Stimulated activated CD8-positive, alpha-beta memory T cell treated with anti-CD3 and anti-CD28 coated beads, Interleukin-12 subunit alpha, Interleukin-12 subunit beta, amount 100 ng/mL, for 4 hours (primary cell): ENCODE measurements at places on chromosomes 7 and 10.

DNA sequence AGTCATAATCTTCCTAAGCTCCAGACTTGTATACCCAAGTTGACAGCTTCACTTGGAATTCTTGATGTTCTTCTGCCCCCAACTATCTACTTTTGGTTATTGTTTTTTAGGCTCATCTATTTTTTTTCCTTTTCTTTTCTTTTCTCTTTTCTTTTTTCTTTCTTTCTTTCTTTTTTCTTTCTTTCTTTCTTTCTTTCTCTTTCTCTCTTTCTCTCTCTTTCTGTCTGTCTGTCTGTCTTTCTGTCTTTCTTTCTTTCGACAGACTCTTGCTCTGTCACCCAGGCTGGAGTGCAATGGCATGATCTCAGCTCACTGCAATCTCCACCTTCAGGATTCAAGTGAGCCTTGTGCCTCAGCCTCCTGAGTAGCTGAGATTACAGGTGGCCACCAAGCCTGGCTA is 36.5 kb downstream of the KMT2E start:
- DNase-seq, result no peak

DNA sequence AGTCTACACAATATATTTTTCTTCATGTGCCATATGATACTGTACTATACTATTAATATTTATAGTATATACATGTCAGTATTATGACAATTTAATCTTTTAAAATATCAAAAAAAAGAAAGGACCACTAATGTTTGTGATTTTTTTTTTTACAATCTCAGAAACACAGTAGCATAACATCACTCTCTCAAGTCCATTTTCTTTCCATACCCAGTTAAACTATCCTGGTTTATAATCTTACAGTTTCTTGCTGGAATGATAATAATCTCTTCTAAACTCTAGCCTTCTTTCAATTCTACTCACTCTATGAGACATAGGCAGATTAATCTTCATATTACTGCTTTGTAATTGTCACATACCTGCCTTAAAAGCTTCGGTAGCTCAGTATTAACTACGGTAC is 8.9 kb upstream of the PHYHIPL start:
- no peak for DNase-seq

- DNase-seq, result no peak
Measured at GRCh38 chr7:103487419-103487818, 41.4 kb upstream of the SLC26A5 start.

DNA sequence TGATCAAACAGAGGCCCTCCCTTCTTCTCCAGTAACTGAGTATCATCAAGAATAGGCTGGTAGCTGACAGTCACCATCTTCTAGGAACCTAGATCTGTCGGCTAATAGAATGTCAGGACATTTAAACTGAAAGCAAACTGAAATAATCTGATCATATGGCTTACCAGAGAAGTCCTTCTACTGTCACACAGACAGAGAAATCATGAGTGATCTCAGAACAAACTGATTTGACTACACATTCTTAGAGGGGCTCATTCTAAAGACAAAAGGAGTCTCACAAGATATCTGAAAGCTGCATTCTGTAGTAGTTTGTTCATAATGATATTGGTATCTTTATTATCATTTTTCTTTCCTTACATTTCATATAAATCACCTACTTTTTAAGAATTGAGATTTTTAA is 130.9 kb upstream of the ADCY1 start:
- DNase-seq, result no peak

GRCh38 chr7:116505278-116505677 is 5.7 kb downstream of the CAV2 start:
- no peak for DNase-seq

- DNase-seq, result no peak
Measured at GRCh38 chr7:158760936-158761335, 56.3 kb upstream of the NCAPG2 start.

DNA sequence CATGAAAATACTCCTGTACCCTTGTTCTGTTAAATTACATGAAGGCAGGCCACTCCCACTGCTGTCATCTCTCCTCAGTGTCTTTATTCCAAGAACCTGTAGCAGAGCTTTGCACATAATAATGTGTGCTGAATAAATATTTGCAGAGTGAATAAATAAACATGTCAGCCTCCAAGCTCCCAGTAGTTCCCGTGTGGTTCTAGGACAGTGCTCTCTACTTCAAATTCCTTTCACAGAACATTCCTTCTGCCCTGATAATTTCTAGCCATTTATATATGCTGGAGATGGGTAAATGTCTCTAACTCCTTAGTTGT is 20.3 kb upstream of the HYAL4 start:
- DNase-seq, result no peak

DNA sequence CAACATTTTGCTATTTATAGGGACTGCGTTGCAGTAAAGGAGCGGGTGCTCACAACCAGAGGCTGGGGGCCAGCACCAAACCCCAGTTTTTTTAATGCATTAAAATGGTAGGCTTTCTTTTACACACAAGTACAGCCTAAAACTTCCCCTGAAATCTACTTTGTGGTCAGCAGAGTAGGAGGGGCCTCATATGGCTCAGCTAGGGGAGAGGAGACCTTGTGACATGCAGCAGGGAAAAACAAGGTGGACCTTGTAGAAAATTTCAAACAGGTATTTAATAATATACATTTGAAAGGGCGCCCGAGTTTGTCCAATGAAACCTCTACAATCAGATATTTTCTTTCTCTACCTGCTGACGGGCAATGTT is 1.4 kb downstream of the CCDC136 start:
- no peak for DNase-seq

DNA sequence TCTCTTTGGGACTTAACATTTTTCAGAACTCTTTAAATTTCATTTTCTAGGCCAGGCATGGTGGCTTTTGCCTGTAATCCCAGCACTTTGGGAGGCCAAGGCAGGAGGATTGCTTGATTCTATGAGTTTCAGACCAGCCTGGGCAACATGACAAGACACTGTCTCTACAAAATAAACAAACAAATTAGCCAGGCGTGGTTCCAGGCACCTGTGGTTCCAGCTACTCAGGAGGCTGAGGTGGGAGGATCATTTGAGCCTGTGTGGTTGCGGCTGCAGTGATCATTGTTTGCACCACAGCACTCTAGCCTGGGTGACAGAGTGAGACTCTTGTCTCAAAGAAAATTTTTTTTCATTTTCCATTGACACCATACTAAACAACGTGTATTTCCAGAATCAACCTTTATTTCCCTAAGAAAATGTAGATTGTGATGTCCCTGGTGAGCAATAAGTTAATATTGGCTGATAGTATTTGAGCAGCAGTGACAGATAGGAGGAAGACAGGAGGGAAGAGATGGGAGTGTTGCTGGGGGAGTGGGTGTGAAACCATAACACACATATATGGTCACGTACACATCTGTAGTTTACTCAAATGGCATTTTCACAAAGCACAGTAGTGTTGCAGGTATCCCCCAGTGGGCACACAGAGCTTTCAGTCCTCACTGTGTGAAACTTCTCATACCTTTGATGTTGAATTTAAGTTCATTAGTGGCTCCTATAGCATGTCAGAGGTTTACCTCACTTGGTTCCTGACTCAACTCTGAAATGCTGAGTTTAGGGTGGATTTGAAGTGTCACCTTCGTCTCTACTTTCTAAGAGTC is 205.6 kb downstream of the AUTS2 start:
- DNase-seq, result no peak

DNA sequence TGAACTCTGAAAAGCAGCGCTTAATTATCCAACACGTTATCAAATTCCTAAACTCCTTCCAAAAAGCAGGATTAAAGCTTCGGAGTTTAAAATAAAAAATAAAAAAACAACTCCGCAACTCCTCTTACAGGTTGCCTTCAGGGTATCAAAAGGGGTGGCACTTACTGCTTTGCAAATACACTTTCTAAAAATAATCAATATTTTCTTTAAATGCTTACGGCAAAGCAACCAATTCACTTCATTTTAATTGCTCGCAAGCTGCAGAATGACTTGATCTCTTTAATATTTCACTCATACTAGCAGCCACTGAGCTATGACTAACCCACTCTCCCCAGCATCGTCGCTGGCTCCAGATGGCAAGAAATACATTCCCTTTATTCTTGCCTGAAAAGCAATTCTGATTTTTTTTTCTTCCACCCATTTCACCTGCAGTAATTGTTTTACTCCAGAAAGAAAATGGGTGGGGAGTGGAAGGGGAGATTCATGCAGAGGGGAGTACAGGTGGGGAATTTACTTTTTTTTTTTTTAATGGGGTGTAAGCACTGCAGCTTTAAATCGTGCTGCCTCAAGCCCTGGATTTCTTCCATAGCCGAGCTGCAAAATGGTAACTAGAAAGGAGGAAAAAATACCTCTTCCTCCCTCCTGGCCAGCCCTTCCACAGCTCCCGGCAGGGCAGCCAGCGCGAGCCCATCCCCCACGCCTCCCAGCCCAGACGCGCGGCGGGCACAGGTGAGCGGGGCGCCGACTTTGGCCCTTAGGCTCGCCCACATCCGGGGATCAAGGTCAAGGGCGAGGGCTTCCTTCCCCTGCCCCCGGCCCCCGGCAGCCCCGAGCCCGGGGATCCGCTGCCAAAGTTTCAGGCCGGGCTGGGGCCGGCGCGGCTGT is 54.2 kb upstream of the FHIP2A start:
- no peak for DNase-seq

- peak; percentile 4 for DNase-seq
Measured at GRCh38 chr7:74453322-74454011, at the start of gene GTF2IRD1. Gene GTF2IRD1 (plus strand): TSS chr7:74453906. CDS start chr7:74508081, 54,175 bp downstream.

DNA sequence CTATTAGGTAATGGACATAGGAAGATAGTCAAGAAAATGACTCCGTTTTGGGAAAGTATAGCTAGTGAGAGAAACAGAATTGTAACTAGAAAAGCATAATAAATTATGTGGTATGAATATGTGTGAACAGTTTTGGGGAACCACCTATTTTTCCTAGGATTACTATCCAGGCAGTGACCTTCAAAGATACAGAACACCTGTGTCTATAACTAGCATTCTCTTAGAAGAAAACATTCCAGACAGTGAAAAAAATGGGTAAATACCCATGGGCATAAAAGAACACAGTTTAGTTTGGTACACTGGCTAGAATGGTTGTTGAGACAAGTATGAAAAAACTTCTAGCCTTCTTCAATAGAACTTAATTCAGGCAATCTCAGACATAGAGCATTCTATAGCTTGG is 690.8 kb downstream of the MAGI2 start:
- no peak for DNase-seq

DNA sequence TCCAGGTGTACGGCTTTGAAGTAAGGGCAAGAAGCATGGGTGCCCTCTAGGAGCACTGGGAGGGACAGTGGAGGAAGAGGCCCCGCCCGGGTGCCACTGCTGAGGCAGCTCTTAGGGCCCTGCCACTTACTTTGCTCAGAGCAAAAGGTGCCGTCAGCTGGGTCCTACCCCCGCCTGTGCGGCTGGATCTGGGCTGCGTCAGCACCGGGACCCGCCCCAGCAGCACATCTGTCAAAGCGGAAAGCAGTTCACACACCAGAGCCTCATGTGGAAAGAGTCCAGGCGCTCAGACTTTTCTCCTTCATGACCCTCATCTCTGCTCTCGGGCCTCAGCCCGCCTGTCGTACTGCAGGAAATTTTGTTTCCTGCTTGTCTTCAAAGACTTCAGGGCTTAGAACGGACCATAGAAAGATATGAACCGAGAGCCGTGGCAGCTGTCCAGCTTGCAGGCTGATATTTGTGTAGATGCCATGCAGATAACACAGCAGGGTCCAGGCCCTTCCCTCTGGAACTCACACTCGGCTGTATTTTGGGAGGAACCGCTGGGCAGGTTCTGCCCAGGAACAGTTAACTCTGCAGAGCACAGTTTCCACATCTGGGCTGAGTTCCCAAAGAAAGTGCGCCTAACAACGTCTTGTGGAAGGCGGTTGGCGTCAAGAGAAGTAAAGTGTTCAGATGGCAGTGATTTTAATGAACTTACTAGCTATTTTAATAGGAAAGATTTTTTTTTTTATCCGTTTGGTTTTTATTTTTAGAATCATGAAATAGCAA is 44.3 kb upstream of the PRKAR1B start:
- DNase-seq, result no peak

- DNase-seq, result no peak
Measured at GRCh38 chr7:50272808-50273207, 31.7 kb upstream of the IKZF1 start.

GRCh38 chr10:132918617-132919373 is 23.6 kb downstream of the CFAP46 start:
- DNase-seq, result no peak

DNA sequence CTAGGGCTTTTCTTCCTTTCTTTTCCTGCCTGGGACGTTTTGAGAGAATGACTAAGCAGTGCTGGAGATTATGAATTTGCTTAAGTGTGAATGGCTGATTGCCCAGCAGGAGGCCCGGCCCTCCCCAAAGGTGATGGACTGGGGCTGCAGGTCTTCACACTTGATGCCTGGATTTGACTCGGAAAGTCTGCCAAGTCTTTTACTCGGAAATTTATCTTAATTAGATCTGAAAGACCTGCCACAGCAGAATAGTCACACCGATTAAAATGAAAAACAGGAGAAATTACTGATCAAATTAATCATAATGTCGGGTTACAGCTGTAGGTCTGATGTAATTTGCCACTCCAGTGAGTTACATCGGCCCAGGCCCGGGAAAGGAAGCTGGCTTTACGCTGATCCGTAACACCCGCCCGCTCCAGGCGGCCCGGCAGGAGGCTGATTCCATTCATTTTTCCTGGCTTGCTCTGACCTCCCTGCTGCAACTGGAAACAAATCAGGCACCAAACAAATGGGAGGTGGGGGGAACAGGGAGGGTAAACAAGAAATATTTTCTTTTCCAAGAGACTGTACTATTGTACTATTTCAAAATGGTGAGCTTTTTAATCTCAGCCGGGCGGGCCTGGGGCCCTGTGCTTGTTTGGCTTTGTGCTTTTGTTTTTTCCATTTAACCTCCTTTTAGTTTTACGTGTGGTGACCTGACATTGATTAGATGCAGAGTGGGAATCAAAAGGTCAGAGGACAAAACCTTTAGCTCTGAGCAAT is 212.4 kb upstream of the YAE1 start:
- DNase-seq, result no peak

DNA sequence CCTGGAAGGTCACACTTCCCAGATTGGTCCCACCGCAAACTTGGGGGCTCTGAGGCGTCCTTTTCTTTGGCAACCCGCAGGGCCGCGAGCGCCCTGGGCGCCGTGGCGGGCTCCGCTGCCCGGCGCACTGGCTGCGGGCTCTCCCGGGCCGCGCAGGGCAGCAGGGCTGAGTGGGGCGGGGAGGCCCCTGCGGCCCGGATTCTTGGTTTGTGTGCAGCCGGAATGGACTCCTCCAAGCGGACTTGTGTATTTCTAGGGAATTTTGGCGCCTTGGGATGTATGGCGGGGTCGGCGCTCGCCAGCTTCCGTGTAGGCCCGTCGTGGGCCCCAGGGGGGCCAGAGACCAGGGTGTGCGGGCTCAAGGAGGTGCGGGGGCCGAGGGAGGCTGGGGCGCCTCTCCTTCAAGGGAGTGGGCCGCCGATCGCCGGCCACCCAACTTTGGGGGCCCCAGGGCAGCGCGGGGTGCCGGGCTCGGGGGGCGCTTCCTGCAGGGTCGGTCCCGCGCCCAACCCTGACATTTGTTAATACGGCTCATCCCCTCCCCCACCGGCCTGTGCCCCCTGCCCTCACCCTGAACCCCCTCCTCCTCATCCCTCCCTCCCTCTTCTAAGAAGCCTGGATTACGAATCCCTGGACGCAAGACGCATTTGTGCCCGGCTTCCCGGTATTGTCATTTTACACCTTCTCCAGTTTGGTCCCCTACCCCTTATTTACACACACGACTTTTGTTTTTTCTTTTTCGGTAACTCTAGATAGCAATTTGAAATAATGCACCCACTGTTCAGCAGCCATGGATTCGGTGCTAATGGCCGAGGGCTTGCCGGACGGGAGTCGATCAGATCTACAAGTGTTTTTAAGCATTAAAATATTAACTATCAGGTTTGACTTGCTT is 2.5 kb downstream of the TCF7L2 start:
- no peak for DNase-seq

- no peak for DNase-seq
Measured at GRCh38 chr7:80827239-80827633, 91.6 kb downstream of the SEMA3C start.

- no peak for DNase-seq
Measured at GRCh38 chr7:158541346-158542010, 46.1 kb downstream of the PTPRN2 start.
